ENCODE measurements at places on chromosomes 5 and 9.

DNA sequence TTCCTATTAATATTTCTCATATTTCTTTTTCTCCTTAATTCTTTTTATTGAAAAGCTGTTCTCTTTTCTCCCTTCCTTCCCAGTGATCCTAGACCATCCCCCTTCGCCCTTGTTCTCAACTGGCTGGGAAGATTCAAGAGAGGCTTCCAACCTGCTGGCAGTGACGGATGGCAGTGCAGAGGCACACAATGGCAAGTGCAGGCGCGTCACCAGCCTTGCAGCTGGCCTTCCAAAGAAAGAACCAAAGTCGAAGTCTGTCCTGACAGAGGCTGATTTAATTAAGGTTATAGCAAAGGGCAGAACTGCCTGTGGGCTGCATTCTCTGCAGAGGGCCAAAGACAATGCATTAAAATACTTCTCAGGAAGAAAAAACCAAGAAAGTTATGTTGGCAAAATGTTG is 7.4 kb downstream of the CEMIP2 start:
- DNase-seq: no peak

- no peak for DNase-seq
Measured at GRCh38 chr5:79503794-79504495, 10.0 kb downstream of the HOMER1 start.

DNA sequence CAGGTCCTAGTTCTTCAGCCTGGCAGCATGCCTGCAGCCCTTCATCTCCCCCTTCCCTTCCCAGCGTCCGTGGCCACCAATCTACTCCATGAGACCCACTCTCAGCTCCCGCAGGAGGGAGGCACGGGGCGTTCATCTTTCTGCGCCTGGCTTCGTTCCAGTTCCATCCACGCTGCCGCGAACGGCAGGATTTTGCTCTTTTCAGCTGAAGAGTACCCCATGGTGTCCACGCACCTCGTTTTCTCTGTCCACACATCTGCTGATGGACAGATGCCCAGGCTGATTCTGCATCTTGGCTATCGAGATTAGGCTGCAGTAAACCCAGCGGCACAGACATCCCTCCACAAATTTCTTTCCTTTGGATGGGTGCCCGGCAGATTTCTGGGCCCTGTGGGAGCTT is 30.5 kb upstream of the NKD2 start:
- DNase-seq: peak; percentile 24

DNA sequence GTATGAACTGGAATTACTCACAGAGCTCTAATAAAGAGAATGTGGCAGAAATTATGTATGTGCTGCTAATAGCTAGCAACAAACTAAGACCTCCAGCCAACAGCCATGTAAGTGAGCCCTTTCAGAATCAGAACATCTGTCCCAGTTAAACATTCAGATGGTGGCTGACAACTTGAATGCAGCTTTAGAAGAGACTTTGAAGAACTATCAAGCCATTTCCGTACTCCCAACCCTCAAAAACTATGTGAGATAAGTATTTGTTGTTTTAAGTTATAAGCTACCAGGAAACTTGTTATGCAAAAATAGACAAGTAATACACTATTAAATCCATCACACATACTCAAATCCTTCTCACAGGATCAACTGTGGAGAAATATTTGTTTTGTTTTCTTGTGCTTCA is 205.2 kb upstream of the EDIL3 start:
- DNase-seq: no peak

DNA sequence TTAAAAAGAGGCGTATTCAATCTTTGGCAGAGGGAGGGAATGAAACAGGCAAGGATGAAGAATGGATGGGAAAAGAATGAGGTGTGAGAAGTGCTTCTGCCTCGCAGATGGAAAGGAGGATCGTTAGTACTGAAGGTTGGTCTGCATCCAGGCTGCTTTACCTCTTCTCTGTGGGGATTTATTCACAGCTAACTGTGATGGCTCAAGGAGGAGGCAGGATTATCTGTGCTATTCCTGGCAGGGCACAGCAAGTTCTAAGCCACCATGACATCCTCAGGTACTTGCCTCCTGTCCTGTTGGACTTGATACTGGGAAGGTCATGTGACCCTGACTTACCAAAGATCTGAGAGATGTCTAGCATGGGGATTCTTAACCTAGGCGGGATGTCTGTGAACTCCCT is 84.3 kb downstream of the GDNF start:
- DNase-seq: no peak

GRCh38 chr5:134456825-134457224 is 45.1 kb upstream of the CDKN2AIPNL start:
- no peak for DNase-seq

DNA sequence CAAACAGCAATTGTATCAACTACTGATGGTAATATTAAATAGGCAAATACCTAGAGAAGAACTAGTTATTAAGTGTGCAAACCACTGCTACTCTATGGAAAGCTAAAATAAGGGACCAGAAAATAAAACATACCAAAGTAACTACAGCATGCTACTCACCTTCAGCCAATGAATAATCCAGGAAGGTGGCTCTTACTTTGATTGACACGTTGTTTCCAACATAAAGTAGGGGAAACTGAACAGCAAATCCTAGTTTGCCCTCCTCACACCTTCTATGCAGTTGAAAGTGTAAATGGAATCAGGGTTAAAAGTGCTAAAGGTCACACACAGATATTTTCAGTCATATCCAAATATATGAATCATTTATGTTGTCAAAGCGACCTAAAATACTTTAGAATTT is 5.1 kb upstream of the FST start:
- no peak for DNase-seq

- peak; percentile 6 for DNase-seq
Measured at GRCh38 chr9:114278881-114279570, 43.9 kb upstream of the ORM1 start.

DNA sequence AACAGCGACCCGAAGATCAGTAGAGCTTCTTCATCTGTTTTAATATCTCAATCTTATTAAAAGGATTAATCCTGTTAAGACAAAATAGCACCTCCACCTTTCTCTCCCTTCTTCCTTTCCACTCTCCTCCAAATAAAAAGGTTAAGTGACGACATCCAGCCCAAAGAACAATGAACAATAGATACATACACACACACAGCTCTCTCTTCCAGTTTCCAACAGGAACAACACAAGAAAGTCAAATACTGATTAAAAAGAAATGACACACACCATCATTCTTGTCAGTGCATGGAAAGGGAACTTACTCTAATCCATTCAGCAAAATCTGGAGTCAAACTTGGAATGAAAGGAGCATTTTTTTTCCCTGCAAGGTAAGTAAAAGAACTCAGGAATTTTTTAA is 2.8 kb downstream of the ARL15 start:
- no peak for DNase-seq

GRCh38 chr5:90054612-90055011 is 354.9 kb downstream of the CETN3 start:
- no peak for DNase-seq

DNA sequence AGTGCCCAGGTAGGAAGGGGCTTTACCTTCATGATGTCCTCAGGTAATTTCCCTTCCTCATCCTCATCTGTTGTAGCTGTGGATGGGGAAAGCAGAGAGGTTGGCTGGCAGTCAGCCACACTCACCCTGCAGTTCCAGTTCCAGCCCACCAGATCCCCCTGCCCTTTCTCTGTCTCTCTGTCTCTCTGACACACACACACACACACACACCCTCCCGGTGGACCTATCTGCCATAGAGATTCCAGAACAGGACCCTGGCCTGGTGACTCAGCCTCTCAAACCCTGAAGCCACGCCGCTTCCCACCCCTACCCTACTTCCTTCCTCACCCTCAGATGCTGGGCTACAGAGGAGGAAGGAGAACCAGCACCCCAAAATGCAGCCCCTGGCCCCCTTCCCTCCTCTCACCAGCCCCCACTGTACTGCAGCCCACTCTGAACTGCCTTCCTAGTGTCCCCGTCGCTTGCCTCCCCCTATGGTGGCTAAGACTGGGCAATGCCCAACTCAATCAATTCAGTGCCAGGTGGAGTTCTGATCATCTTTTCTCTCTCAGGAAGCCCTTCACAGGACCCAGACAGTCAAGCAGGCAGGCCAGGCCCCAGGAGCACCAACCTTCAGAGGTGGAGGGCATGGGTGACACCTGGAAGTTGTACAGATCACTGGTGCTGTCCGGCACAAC is 4.8 kb downstream of the IRF1 start:
- no peak for DNase-seq

DNA sequence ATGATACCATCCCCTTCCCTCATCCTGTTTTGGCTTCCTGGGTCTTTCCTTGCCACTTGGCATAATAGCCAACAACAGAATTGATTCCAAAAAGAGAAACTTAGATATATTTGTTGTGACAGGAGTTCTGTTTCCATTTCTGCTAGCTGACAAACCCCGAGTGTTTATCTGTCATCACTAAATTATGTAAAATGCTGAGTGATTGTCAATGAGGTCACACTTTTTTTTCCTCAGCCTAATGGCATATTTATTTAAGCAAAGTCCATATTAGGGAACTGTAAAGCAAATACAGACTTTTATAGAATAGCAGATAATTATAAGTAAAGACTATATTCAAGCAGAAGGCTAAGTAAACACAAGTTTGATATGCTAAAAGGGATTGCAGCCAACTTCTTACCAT is 64.0 kb downstream of the RGS7BP start:
- DNase-seq: no peak

DNA sequence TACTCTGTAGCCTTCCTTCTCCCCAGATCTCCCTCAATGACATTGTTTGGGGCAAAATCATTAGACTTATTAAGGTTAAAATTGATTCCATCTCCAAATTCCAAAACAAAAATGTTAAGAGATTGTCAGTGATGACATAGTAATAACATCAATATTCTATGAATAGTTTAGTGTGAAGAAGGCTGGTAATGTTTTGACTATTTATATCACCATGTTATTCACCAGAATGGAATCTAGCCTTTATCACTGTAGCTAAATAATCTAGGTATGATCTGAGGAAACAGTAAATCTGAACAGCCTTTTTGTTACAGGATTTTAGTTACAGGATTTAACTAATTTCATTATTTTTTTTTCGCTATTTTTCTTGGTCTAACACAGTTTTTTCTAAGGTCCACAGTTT is 929 bp upstream of the PLPP6 start:
- no peak for DNase-seq

DNA sequence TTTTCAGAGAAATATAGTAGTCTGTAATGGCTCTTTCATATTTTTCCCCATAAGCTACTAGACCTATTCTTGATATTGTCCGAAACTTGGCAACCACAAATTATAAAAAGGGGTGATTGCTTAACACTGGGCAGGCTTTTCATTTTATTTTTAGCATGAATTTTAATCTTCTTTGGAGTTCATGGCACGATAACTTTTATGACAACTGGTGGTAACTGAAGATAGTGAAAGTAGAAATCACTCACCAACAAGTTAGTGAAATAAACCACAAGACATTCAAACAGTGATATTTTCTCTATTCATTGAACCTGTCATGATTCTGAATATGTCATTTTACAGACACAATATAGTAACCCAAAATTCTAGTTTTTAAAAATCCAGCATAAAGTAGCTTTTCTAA is 213.9 kb downstream of the PRDM9 start:
- no peak for DNase-seq

- DNase-seq: peak; percentile 69
Measured at GRCh38 chr5:177403102-177403791, 2.8 kb upstream of the PFN3 start.

GRCh38 chr5:108102463-108102862 is 279.4 kb downstream of the FBXL17 start:
- no peak for DNase-seq

GRCh38 chr5:91288118-91288916 is 94.8 kb downstream of the ARRDC3 start:
- peak; percentile 48 for DNase-seq

DNA sequence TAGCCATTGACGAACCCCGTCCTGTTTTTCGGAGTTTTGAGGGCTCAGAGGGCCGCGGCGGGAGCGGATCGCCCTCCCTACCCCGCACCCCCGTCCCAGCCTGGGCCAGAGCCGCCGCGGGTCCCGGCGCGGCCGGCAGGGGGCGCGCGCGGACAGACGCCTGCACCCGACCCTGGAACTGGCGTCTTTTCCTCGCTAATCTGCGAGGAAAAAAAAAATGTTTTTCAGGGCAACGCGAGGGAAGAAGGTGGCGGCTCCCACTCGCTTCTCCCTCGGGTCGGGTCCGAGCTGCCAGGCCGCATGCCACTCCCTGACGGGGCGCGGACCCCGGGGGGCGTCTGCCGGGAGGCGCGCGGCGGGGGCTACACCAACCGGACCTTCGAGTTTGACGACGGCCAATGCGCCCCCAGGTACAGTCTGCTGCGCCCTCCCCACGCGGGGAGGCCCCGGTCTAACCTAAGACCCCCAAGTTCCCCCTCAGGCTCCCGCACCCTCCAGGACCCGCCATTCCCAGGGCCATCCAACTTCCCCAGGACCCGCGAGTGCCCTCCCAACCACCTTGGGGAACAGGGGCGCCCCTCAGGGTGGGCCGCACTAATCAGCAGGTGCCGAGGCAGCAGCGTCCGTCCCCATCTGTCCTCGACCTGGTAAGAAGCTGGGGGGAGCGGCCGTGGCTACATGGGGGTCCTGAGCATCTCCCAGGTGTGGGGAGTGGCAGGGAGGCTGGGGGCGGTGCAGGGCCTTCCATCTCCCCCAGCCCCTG is at the start of gene KCNT1:
Gene KCNT1 (plus strand): TSS at position 227 of the 763 bp plus-strand sequence. CDS start 74 bp downstream, at position 301.
- peak; percentile 96 for DNase-seq

DNA sequence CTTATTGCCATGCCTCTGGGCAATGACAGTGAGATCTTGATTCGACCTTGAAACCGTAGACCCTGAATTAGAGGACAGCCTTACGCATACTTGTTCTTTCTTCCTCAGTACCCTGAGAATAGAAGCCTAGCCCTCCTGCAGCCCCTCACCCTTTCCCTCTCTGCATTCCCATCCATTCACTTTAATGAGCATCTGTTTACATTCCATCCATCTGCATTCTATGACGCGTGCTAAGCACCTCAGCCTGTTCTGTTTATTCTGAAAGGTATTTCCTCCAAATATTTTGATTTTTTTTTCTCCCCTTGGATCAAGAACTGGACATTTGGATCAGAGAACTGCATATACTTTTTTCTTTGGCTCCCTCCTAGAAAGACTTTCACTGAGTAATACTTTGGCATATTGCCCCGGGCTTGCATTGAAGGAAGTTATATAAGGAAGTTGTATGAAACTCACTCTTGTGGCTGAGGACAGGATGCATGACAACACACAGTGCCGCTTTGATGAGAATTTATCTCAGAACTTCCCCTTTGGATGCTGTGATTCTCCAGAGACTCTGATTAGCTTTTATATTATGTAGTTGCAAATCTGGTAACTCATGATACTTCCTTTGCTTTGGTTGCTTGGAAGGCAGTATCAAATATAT is 15.7 kb downstream of the TMEM8B start:
- DNase-seq: no peak

- no peak for DNase-seq
Measured at GRCh38 chr9:3906437-3907213, 380.8 kb upstream of the RFX3 start.

- DNase-seq: no peak
Measured at GRCh38 chr5:101676646-101677045, 619.4 kb downstream of the SLCO4C1 start.
